ENCODE measurements at places on chromosomes 4 and X. TPM values are rescaled to one million over a fixed set of nuclear protein-coding genes. Genes with fewer than 3 reads are reported as not detected.

Gene SERPINA7
- not detected for total RNA-seq

- H3K27me3 ChIP-seq, result peaks cover 3% of the 10 kb centered on the region
- no peak for DNase-seq
- H3K27ac ChIP-seq, result no peak overlapping the region
- H3K4me1 ChIP-seq, result no peaks in the 10 kb centered on the region
Measured at GRCh38 chrX:110066488-110067225, 63.7 kb downstream of the TMEM164 start.

DNA sequence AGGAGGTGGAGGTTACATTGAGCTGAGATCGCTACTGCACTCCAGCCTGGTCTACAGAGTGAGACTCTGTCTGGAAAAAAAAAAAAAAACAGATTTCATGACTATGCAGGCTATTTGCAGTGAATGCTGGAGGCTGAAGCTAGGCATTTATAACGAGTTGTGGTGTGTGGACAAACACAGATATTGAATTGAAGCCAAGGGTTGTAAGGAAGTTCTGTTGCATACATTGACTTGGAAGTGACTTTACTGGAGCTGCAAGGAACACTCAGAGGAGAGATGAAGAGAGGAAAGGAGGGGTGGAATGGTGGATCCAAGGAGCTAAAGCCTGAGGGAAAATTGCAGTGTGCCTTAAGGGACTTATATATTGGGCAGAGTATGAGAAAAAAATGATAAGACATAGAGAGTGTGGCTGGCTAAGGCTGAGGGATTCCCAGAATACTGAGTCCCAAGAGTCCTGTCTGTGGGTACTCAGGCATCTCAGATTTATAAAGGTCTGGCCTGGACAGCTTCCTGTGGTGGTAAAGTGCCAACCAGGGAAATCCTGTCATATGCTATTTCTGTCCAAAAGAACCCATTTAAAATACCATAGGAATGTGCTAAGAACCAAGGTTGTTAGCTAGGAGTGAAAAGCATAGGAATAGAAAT is 87.8 kb upstream of the GUCY1A1 start:
- H3K4me1 ChIP-seq, result peaks cover 8% of the 10 kb centered on the region
- no peaks in the 10 kb centered on the region for H3K27me3 ChIP-seq
- DNase-seq, result peak; percentile 41
- H3K27ac ChIP-seq, result no peak overlapping the region
- H3K36me3 ChIP-seq, result no peaks in the 10 kb centered on the region
- H3K4me3 ChIP-seq, result no peak overlapping the region

DNA sequence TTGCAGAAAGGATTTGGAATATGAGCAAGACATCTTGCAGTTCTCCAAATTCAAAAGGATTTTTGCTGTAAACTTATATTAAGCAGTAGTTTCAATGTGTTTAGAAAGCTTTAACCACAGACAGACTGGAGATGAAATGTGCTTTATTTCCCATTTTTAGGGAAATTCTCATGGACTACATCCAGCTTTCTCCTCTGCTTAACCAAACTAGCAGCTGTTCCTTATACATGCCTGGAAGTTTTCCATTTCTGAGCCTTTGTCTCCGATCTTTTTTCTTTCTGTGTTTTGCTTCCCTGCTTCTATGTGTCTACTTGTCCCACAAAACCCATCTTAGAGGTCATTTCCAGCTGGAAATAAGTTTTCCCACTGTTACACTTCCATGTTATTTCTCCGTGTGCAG is 41.6 kb downstream of the TMA16 start:
- no peaks in the 10 kb centered on the region for H3K27me3 ChIP-seq
- no peak for DNase-seq
- peaks cover 8% of the 10 kb centered on the region for H3K4me1 ChIP-seq

GRCh38 chr4:114028071-114028470 is 48.6 kb upstream of the ARSJ start:
- no peaks in the 10 kb centered on the region for H3K27me3 ChIP-seq
- no peaks in the 10 kb centered on the region for H3K4me1 ChIP-seq
- no peak for DNase-seq
- H3K27ac ChIP-seq, result no peak overlapping the region

Gene ELOVL6
- total RNA-seq, result 19.7 TPM

GRCh38 chr4:13876131-13876530 is 248.6 kb upstream of the BOD1L1 start:
- no peak overlapping the region for H3K27ac ChIP-seq
- DNase-seq, result no peak
- no peak overlapping the region for H3K4me3 ChIP-seq

DNA sequence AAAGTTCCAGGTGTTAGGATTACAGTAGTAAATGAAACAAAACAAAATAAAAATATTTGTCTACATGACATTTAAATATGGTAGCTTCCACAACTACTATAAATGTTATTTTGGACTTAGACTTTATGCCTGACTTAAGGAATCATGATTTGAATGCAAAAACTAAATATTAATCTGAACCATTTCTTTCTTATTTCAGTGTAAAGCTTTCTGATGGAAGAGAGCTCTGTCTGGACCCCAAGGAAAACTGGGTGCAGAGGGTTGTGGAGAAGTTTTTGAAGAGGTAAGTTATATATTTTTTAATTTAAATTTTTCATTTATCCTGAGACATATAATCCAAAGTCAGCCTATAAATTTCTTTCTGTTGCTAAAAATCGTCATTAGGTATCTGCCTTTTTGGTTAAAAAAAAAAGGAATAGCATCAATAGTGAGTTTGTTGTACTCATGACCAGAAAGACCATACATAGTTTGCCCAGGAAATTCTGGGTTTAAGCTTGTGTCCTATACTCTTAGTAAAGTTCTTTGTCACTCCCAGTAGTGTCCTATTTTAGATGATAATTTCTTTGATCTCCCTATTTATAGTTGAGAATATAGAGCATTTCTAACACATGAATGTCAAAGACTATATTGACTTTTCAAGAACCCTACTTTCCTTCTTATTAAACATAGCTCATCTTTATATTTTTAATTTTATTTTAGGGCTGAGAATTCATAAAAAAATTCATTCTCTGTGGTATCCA is 1.6 kb downstream of the CXCL8 start:
- DNase-seq, result no peak
- H3K4me3 ChIP-seq, result no peak overlapping the region
- H3K36me3 ChIP-seq, result no peaks in the 10 kb centered on the region
- H3K4me1 ChIP-seq, result peaks cover 14% of the 10 kb centered on the region
- no peak overlapping the region for H3K27ac ChIP-seq

Gene GABRA4
- under 0.01 TPM for total RNA-seq

- DNase-seq, result no peak
- H3K36me3 ChIP-seq, result no peaks in the 10 kb centered on the region
- H3K4me3 ChIP-seq, result no peak overlapping the region
- H3K27ac ChIP-seq, result no peak overlapping the region
- no peaks in the 10 kb centered on the region for H3K4me1 ChIP-seq
- no peaks in the 10 kb centered on the region for H3K27me3 ChIP-seq
Measured at GRCh38 chrX:28920153-28920943, 333.1 kb downstream of the IL1RAPL1 start.

DNA sequence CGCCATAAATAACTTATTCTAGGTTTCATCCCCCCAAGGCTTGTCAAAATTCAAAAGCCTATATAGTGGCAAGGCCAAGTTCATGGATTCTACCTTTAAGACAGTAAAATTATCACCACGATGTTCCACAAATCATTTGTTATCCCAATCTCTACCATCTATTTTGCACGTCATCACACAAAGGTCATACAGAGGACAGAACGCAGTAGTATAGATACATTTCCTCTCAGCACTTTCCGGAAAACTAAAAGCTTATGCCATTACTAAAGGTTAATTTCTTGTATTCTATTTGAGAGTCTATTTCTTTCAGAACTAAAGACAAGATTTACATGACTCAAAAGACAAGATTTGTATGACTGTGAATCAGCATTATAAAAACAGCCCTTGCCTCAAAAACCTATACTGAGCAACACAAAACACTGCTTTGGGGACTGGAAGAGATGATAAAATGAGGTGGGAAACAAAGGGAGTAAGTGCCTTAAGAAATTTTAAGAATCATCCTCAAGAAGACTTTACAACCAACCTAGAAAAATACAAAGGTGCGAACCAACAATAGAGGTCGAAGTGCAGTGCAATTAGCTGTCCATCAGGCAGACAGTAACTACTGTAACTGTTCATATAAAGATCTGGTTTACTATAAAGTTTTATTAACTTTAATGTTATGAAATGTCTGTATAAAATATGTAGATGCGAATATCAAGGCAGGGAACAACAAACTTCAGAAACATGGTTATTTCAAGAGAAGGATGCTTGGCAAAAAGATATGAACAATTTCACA is 7.6 kb downstream of the UBE2D3 start:
- H3K4me3 ChIP-seq, result no peak overlapping the region
- H3K27ac ChIP-seq, result peak overlapping the region; percentile 52
- no peaks in the 10 kb centered on the region for H3K27me3 ChIP-seq
- peaks cover 92% of the 10 kb centered on the region for H3K4me1 ChIP-seq
- peaks cover 13% of the 10 kb centered on the region for H3K36me3 ChIP-seq
- peak; percentile 8 for DNase-seq

GRCh38 chr4:120232050-120232449 is 165.4 kb upstream of the MAD2L1 start:
- no peaks in the 10 kb centered on the region for H3K36me3 ChIP-seq
- no peak overlapping the region for H3K27ac ChIP-seq
- H3K4me1 ChIP-seq, result no peaks in the 10 kb centered on the region
- DNase-seq, result no peak
- H3K4me3 ChIP-seq, result no peak overlapping the region
- H3K27me3 ChIP-seq, result no peaks in the 10 kb centered on the region

- H3K4me3 ChIP-seq, result no peak overlapping the region
- H3K4me1 ChIP-seq, result peaks cover 34% of the 10 kb centered on the region
- no peaks in the 10 kb centered on the region for H3K27me3 ChIP-seq
- DNase-seq, result no peak
Measured at GRCh38 chrX:3526731-3527130, 180.3 kb upstream of the MXRA5 start.

Gene ZNF711
- total RNA-seq, result 1.5 TPM

GRCh38 chr4:7136351-7136750 is 56.0 kb upstream of the SORCS2 start:
- H3K27ac ChIP-seq, result no peak overlapping the region
- peaks cover 6% of the 10 kb centered on the region for H3K27me3 ChIP-seq
- no peaks in the 10 kb centered on the region for H3K36me3 ChIP-seq
- peaks cover 15% of the 10 kb centered on the region for H3K4me1 ChIP-seq
- peak; percentile 29 for DNase-seq
- H3K4me3 ChIP-seq, result no peak overlapping the region

DNA sequence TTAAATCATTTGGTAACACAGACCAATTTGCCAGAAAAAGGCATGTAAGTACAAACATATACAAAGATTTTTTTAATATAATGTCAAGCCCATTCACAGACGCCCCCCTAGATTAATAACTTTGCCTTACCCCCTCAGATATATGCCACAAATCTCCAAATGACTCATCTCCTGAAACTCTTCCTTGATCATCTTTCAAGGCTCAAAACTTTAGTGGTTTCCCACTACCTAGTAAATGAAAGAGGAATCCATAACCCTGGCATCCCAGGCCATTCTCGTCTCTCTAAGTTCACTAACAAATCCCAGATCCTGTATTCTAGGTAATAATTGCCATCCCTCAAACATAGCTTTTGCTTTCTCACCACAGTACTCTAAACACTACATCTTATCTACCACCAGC is 61.9 kb downstream of the PRSS12 start:
- H3K27me3 ChIP-seq, result no peaks in the 10 kb centered on the region
- DNase-seq, result peak; percentile 19
- H3K4me1 ChIP-seq, result peaks cover 46% of the 10 kb centered on the region
- no peak overlapping the region for H3K4me3 ChIP-seq
- H3K27ac ChIP-seq, result peak overlapping the region; percentile 34

DNA sequence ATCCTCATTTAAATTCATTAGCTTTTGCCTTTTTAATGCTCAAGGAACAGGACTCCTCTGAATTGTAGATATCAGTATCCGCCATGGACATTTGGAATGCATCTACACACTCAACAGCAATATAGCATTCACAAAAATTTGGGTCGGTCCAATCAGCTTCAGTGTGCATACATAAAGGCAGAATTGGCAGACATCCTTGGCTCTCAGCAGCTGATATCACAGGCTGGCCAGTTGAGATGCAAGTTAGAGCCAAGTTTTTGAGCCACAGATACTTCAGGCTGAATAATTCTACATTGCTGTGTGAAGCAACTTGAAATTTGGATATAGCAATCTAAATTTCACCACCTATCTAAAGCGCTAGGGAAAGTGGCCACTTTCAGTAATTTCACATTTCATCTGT is 821.1 kb downstream of the PCDH19 start:
- DNase-seq, result no peak
- H3K4me3 ChIP-seq, result no peak overlapping the region
- H3K36me3 ChIP-seq, result no peaks in the 10 kb centered on the region
- no peaks in the 10 kb centered on the region for H3K4me1 ChIP-seq

Gene GABRG1
- total RNA-seq, result not detected

Gene DKK2
- not detected for total RNA-seq

GRCh38 chrX:108264376-108264775 is 172.8 kb downstream of the ATG4A start:
- H3K27me3 ChIP-seq, result peaks cover 3% of the 10 kb centered on the region
- no peak overlapping the region for H3K4me3 ChIP-seq
- no peak overlapping the region for H3K27ac ChIP-seq
- H3K4me1 ChIP-seq, result no peaks in the 10 kb centered on the region
- DNase-seq, result no peak

GRCh38 chr4:40763228-40763716 is 13.5 kb downstream of the NSUN7 start:
- H3K27ac ChIP-seq, result no peak overlapping the region
- H3K27me3 ChIP-seq, result no peaks in the 10 kb centered on the region
- H3K4me1 ChIP-seq, result peaks cover 5% of the 10 kb centered on the region
- H3K36me3 ChIP-seq, result no peaks in the 10 kb centered on the region
- DNase-seq, result peak; percentile 83

Gene PNMA5
- total RNA-seq, result not detected

Gene NR0B1
- 0.59 TPM for total RNA-seq

DNA sequence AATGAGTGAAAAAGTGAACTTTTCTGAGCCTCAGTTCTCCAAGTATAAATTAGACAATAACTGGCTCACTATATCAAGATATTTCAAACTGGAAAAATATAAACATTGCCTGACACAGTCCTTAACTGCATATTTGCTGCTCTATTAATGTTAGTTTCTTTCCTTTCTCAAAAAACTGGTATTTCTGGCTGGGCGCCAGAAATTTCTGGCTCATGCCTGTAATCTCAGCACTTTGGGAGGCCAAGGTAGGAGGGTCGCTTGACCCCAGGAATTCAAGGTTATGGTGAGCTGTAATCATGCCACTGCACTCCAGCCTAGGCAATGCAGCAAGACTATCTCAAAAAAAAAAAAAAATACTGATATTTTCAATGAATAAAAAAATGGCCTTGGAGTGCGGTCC is 227.0 kb downstream of the MAGEB17 start:
- H3K4me3 ChIP-seq, result no peak overlapping the region
- H3K4me1 ChIP-seq, result no peaks in the 10 kb centered on the region
- no peak overlapping the region for H3K27ac ChIP-seq
- DNase-seq, result no peak
- H3K36me3 ChIP-seq, result no peaks in the 10 kb centered on the region
- no peaks in the 10 kb centered on the region for H3K27me3 ChIP-seq

- no peaks in the 10 kb centered on the region for H3K36me3 ChIP-seq
- no peaks in the 10 kb centered on the region for H3K27me3 ChIP-seq
- H3K4me3 ChIP-seq, result no peak overlapping the region
Measured at GRCh38 chr4:158229768-158230167, 19.5 kb downstream of the TMEM144 start.
